ENCODE measurements at places on chromosomes 5 and 9.

GRCh38 chr9:132350861-132351315 is 3.9 kb downstream of the SETX start:
- peak; percentile 44 for DNase-seq

DNA sequence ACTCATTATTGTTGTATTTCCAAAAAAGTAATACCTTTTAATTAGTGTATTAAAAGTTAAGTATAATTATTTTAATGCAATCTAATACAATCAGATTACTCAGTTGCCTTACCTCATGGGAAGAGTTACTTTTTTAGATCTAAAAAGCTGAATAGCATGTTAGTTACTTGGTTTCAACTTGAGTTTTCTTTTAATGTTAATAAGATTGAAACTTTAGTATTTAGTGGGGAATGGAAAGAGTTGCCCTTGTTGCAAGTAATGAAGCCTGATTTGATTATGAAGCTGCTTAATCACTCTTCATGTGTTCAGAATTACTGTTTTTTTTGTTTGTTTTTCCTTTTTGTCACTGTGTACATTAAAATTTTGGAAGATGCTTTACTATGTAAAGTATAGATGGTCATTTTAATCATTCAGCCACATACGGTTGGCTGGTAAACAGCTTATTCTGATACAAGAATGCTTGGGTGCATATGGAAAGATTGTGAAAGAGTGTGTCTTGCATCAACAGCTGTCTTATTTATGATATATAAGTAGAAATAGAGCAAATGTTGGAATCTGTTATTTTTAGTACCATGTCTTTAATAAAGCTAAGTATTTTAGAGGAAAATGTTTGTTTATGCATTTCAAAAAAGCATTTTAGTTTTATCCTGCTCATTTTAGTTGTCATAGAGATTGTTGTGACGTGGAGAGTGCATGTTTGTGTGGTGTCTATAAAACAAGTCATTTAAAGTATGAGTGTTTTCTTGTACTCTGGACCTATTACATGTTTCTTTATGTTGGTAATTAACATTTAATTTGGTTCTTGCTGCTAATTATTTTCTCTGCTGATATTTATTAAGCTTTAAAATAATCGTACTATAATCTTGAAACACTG is 36.4 kb downstream of the SREK1 start:
- DNase-seq, result no peak

DNA sequence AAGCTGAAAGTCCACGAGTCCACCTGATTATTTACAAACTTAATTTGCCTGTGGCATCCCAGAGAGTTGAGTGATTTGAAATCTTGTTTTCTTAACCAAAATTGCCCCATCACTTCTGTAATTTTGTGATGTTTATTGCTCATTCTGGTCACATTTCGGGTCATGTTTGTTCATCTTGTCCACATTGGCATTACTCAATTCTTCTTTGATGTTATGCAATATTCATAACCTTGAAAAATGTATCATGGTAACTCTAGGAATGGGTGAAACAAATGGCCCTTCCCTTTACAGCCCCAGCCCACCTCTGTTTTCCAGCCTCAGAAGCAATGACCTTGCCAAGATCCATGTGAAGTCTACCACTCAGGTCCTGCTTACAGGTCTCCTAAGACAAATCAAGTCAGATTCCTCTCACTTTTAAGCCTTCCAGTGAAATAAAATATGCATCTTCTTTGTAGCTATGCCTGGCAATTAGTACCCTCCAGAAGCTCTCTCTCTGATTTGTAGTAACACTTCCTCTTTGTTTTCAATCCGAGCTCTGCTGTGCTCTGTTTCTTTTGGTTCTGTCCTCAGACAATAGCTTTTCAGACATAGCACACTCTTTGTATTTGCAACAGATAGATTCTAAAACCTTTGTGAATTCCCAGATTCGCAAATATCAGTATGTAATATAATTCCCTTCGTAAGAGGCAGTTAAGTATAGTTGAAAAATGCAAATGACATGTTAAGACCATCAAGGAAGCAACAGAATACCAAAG is 330.3 kb upstream of the IRX1 start:
- DNase-seq, result no peak

- no peak for DNase-seq
Observed at GRCh38 chr5:113186061-113186460, 209.5 kb downstream of the DCP2 start.

GRCh38 chr5:141883184-141883891 is 5.1 kb upstream of the PCDH1 start:
- peak; percentile 71 for DNase-seq

- DNase-seq, result peak; percentile 33
Observed at GRCh38 chr5:156824800-156825199, 25.3 kb upstream of the PPP1R2B start.

GRCh38 chr5:143244990-143245389 is 158.5 kb downstream of the NR3C1 start:
- DNase-seq, result no peak

DNA sequence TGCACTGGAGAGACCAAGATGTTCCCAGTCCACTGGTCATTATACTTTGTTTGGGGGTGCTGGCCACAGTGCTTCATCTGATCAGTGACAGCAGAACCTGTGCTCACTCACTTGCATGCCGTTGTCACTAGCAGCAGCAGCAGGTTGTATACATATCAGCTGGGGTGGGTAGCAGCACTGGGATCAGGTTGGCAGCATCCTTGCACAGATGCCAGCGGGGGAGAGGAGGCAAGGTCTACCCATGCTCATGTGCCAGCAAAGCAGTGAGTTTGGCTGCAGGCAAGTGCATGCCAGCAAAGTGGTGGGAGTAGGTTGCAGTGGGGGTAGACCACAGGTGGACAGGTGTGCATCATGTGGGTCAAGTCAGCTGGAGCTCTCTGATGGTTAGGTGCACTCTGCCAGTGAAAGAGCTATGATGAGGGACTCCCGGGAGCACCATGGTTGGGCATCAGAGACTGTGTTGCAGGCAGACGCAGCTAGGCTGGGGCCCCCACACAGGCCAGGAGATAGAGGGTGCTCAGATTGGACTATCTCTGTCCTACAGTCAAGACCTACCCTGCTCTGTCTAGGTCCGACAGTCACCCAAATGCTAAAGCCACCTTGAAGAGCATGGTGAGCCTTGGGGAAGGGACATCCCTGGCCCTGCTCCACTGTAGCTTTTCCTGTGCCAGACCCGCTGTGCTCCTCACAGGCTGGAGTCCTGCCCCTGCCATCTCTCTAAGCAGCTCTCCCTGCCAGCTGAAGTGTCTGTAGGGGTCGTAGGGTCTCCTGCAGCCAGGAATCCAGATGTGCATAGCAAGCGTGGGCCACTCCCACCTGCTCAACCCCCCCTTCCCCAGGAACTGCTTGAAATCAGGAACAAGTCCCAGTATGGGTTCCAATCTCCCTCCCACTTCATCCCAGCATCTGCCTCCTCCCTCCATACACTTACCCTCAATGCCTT is 119.8 kb downstream of the RNF180 start:
- DNase-seq, result no peak

- DNase-seq, result peak; percentile 8
Observed at GRCh38 chr5:100780376-100780870, 122.7 kb downstream of the ST8SIA4 start.

DNA sequence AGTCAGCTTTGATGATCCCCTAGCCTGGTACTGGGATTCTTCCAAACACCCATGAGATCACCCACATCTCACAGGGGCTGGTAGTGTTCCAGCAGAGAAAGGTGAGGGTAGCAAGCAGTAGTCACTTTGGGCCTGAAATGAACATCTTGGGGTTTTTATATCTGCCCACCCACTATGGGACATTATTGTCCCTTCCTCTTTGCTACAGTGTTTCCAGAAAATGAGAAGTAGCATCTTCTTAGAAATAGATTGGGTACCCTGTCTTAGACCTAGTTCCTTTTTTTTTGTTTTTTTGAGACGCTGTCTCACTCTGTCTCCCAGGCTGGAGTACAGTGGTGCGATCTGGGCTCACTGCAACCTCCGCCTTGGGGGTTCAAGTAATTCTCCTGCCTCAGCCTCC is 249.2 kb upstream of the ANKRD55 start:
- DNase-seq, result no peak

DNA sequence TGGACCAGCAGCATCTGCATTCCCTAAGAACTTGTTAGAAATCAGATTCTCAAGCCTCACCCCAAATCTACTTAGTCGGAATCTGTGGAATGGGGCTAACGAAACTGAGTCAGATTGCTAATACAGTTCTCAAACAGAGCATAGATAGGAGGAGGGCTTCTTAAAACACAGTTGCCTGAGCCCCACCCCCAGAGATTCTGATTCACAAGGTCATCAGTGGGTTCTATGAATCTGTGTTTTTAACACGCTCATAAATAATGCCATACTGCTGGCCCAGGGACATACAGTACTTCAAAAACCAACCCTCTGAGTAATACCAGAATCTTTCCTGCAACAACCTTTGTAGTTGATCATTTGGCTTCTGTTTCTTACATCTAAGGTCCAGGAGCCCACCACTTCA is 32.9 kb upstream of the GARNL3 start:
- DNase-seq, result no peak

GRCh38 chr5:168670881-168671575 is 91.9 kb upstream of the PANK3 start:
- DNase-seq, result no peak
